ENCODE measurements at places on chromosomes 11 and 22.

DNA sequence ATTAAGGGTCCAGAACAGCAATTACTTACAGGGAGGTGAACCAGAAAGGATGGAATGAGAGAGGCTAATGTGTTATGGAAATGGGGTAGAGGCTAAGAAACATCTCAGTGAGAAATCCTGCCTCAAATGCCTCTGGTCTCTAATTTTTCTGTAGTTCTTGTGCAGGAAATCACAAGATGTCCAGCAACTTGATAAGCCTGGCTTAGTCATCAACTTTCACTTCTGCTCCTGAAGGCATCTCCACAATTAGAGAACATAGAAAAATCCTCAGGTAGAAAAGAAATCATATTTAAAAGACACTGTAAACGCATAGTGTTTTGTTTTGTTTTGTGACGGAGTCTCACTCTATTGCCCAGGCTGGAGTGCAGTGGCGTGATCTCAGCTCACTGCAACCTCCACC is 18.7 kb downstream of the MRGPRX4 start:
- DNase-seq = no peak

- no peak for DNase-seq
Measured at GRCh38 chr11:84722583-84723108, 904.5 kb downstream of the DLG2 start.

- DNase-seq = no peak
Measured at GRCh38 chr11:61125310-61125684, 23.0 kb downstream of the CD5 start.

GRCh38 chr11:44977493-44977984 is 26.9 kb upstream of the TP53I11 start:
- DNase-seq = no peak

- DNase-seq = no peak
Measured at GRCh38 chr11:126359431-126360048, 4.1 kb downstream of the ST3GAL4 start.

- no peak for DNase-seq
Measured at GRCh38 chr11:57562596-57562995, 4.9 kb downstream of the UBE2L6 start.

DNA sequence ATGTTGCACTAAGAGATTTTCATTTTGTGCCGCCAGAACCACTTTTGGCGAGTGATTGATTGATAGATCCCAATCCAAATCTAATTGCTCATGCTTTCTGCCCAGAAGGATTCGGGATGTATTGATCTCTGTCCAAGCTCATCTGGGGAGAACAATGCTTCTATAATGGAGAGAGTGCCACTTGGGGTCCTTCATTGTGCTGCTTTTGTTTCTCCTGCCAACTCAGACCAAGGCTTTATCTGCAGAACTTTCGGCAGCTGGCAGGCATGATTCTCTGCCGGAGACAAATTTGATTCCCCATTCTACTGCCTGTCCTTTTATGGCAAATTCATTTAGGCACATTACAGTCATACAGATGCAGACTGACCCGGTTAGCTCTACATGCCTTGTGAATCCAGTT is 62.9 kb upstream of the NTM start:
- no peak for DNase-seq
